ENCODE measurements at places on chromosomes 7 and 10.

DNA sequence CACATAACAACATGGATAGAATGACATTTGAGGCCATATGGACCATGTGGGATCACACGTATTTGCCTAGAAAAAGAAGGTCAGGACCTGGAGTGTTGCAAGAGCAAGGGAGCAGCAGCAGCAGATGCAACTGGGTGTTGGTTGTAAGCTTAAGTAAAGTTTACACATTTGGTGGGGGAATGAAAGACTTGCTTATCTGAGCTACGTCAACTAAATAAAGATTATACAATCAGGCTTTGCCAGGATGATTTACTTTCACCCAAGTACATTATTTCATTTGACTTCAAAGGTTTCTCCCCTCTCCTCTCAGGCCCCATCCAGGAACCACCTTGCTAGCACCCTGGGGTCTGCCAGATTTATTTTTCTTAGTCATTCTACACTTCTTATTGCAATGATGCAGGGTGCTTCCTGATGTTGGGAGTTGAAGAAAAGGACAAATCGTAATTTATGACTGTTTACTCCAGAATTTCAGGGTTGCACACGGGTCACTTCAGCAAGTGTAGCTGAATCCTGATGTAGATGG, 591.9 kb upstream of the IGFBP3 start:
- no peak for DNase-seq

- DNase-seq = no peak
These were observed 55.2 kb upstream of the ZNF746 start for GRCh38 chr7:149552799-149553198.

GRCh38 chr7:79997345-79997744, 137.3 kb upstream of the GNAI1 start:
- no peak for DNase-seq

GRCh38 chr10:86056672-86057071, 309.9 kb downstream of the GRID1 start:
- no peak for DNase-seq

DNA sequence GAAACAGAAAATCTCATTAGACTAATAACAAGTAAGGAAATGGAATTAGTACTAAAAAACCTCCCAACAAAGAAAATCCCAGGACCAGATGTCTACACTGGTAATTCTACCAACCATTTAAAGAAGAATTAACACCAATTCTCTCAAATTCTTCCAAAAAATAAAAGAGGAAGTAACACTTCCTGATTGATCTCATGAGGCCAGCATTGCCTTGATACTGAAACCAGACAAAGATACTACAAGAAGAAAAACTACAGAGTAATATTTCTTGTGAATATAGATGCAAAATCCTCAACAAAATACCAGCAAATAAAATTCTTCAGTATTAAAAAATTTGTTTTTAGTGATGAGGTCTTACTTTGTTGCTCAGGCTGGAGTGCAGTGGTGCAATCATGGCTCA, 21.3 kb downstream of the GCK start:
- DNase-seq = no peak
